OCI-LY7 (cell line): ENCODE measurements at places on chromosomes 7 and 10.
A peak's percentile ranks its signal among the peaks of the same experiment; 100 is the strongest.

GRCh38 chr10:43679509-43679908 is 30.8 kb upstream of the ZNF32 start:
- DNase-seq, result no peak

GRCh38 chr10:91487911-91488582 is 77.9 kb downstream of the HECTD2 start:
- DNase-seq, result no peak

GRCh38 chr7:134907639-134908038 is 78.7 kb upstream of the AGBL3 start:
- no peak for DNase-seq

DNA sequence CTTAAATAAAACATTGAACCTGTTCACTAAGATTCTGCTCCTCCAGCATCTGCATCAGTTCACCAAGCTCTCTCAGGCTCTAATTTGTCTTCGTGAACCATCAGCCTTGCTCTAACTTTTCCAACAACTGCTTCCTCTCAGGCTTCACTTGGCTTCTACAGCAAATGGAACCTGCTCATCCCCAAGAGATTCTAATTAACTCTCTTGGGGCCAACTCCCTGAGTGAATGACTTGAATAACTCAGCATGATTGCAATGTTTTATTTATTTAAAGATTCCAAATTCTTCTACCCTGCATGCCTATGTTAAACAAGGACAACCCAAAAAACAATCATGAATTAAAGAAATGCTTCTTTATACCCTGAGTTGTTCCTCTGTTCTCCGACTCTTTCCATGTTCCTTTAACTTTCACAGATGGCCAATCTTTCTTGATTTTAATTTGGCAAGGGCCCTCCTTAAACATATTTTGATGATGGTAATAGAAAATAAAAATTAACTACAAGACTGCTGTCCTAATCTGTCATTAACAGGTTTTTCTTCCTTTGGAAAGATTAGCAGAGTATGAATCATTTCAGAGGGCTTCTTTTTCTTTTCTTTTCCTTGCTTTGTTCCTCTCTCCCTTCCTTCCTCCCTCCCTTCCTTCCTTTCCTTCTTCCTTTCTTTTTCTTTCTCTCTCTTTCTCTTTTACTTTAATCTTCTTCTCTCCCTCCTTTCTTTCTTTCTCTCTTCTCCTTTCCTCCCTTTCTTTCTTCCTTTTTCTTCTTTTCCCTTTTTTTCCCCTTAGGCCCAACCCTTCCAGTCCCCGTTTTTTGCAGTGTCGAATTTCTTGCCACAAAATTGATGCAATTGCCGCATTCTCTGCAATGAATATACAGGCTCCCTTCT is 195.0 kb upstream of the RHOBTB1 start:
- no peak for DNase-seq

DNA sequence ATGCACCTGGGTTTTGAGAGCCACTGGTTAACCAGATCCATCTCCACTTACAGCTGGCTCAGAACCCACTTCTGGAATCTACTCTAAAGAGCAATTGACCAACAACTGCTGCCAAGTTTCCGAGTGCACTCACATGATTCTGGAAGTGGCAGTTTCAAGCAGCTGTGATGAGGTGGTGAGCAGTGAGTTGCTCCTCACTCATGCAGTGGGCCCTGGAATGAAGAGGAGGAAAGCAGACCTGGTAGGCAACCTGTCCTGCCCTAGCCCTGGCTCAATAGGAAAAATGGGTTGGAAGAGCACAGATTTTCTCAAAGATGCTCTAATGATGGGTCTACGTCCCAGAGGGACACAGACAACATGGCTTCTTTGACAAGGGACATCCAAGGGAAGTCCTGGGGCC is 70.7 kb upstream of the NPY start:
- no peak for DNase-seq

DNA sequence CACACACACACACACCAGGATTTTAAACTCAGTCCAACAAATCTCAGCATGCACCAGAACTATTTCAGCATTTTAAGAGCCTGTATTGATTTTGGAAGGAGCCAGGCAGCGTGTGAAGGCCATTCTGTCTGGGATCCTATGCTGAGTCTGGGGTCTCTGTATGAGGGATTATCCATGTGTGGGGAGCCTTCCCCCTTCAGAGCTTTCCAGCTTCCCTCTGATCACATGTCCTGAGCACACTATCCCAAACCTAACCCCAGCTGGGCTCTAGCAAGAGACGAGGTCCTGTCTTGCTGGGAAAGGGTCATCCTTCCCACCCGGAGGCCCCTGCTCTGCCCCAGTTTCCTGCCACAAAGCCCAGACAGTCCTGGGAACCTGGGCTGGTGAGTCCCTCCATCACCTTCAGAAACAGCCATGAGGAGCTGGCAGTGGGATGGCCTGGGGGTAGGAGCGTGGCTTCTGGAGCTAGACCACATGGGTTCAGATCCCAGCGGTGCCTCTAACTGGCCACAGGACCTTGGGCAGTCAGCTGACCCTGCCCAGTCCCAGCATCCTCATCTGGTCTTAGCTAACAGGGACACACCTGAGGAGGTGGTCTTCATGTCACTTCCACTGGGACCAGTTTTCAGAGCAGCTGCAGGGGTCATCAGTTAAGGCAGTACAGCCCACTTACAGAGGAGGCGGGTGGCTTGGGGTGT is 79.6 kb upstream of the RET start:
- no peak for DNase-seq

- DNase-seq, result no peak
Measured at GRCh38 chr7:25805027-25805687, 346.8 kb upstream of the NFE2L3 start.

DNA sequence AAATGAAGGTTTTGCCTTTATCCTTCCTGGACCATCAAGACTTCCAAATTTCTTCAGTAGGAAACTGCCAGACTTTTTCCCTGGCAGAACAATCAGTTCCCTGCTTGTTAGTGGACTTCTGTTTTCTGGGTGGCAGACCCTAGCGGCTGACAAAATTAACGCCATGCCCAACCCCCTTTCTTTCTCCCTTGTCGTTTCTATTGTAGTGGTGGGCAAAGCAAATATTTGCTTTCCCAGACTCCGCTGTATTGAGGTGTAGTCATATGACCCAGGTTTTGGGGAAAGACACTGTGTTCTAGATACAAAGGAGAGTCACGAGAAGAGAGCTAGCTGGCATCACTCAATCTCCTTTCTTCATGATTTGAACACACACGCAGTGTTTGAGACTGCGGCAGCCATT is 7.7 kb downstream of the PON2 start:
- no peak for DNase-seq

DNA sequence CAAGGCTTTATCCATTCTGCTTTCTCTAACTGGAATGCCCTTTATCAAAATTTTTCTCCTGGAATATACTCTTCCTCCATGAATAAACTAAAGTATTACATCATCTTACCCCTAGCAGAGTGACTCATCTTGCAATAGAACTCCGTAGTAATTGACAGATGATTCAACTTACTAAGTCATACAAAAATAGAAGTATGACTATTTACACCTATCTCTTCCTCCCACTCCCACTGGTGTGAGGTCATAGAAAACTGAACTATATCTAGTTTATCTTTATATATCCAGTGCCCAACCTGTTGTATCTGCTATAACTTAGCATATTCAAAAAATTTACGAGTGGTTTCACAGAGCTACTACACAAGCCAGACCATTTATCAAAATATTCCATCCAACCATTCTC is 26.1 kb downstream of the ABCB1 start:
- no peak for DNase-seq

- DNase-seq, result no peak
Measured at GRCh38 chr10:125257521-125258108, 97.3 kb upstream of the CTBP2 start.

DNA sequence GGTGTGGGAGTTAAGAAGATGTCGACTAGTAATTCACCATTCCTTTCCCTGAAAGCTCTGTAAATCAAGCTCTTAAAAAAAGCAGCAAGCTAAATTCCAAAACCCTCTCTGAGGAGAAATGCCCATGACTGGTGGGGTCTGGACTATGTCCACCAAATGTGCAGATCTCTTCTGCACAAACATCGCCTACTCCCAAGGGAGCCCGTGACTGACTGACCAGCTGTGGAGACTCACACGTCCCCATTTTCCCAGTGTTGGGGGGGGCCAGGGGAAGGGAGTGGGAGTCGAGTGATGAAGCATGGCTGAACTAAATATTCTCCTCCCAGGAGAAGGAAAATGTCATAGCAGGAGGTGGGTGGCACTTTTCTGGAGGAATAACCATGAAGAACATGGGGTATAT is 164.1 kb upstream of the HPS1 start:
- no peak for DNase-seq

- DNase-seq, result no peak
Measured at GRCh38 chr7:68248973-68249372, 1252.3 kb downstream of the TYW1 start.

DNA sequence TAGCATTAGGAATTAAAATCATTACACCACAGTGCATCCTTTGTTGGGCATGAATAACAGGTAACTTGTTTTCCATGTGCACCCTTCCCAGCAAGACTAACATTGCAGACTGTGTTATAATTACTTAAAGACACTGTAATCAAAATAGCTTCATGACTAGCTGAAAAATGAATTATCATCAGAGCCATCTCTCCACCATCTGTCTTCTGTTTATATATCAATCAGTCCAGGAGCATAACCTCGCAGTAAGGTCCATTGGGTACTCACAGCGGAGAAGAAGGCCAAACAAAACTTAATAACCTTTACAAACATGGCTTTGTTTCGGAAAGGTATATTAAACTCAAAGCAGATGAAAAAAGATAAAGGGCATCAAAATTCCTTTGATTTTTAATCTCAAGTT is 90.6 kb downstream of the ODAD2 start:
- DNase-seq, result no peak

- DNase-seq, result no peak
Measured at GRCh38 chr10:95755511-95756004, 405 bp upstream of the ENTPD1 start.

GRCh38 chr7:139775829-139776266 is 1.9 kb downstream of the HIPK2 start:
- DNase-seq, result peak; percentile 81

DNA sequence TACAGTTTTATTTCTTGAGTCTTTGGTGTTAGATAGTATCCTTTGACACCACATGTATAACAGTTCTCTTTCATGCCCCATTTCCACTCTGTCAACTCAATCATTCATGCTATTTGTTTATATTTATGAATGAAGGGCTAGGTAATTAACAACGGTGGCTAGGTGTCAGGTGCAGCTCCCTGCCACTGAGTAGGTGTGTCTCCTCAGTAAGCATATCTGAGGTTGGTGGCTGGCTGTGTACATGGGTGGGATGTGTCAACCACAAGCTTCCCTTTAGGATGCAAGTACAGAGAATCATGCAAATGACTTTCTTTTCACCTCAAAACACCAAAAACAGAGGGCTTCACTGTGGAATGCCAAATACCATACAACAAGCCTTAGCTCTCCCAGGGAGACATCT is 83.4 kb downstream of the ZNF365 start:
- peak; percentile 67 for DNase-seq

DNA sequence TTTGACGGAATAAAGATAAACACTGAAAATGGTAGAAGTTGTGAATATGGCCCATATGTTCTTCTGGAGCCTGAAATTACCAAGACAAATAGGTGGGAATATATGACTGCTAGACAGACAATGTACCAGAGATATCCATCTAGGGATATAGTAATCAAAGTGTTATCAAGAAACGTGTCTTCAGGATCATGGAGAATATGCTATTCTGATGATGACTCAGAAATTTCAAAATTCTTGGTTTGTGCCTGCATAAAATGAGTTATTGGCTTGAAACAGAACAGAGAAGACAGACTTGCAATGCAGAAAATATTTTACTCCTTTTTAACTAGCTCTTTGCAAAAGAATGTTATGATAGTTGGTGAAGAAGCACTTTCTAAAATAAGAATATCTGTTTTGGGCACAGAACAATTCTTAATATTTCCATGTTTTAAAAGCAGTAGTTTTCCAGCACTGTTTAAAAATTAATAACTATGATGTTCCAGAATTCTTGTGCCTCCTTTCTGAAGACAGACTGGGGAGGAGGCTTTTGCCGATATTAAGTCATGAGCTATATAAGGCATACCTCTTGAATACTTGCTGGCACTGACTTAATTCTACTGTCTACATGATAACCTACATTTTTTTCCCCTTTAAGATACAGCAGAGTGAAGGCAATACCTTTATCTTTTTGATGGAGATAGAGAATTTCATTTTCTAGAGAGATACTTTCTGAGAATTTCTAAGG is 34.4 kb upstream of the CABCOCO1 start:
- no peak for DNase-seq

DNA sequence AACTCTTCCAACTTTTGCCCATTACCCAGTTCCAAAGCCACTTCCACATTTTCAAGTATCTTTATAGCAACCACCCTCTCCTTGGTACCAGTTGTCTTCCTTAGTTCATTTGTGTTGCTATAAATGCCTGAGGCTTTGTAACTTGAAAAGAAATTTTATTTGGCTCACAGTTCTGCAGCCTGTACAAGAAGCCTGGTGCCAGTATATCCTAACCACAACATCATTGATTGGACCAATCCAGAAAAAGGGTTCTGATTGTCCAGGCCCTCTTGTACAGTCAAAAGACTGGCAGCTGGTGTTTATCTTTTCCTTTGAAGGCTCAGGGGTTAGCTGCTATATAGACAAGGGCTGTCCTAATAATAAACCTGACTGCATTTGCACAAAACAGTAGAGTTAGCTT is 21.1 kb upstream of the ABCC2 start:
- DNase-seq, result no peak

DNA sequence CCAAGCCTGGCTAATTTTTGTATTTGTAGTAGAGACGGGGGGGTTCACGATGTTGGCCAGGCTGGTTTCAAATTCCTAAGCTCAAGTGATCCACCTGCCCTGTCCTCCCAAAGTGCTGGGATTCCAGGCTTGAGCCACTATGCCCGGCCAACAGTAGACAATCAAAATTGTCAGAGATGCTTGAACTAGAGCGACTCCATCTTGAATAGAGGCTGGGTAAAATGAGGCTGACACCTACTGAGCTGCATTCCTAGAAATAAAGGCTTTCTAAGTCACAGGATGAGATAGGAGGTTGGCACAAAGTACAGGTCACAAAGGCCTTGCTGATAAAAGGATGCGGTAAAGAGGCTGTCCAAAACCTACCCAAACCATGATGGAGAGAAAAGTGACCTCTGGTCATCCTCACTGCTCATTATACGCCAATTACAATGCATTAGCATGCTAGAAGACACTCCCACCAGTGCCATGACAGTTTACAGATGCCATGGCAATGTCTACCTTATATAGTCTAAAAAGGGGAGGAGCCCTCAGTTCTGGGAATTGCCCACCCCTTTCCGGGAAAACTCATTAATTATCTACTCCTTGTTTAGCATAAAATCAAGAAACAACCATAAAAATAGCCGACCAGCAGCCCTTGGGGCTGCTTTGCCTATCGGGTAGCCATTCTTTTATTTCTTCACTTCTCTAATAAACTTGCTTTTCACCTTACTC is 134.5 kb downstream of the BAMBI start:
- no peak for DNase-seq

GRCh38 chr10:58675321-58675720 is 162.6 kb downstream of the BICC1 start:
- no peak for DNase-seq
